Endothelial cell of coronary artery (primary cell): ENCODE measurements at places on chromosomes 2 and 18. TPM values are rescaled to one million over a fixed set of nuclear protein-coding genes. Genes with fewer than 3 reads are reported as not detected.

UGT1A3 gene
- not detected in 2 replicates for total RNA-seq

KCNJ3 gene
- total RNA-seq: not detected in 2 replicates

EMILIN1 gene
- total RNA-seq: 0.90 and 11.1 TPM in 2 replicates

ITGB6 gene
- total RNA-seq: 0.09 TPM in 1 of 2 replicates, not detected in the other

NYAP2 gene
- total RNA-seq: not detected in 2 replicates

PTPN4 gene
- 39.3 and 49.1 TPM in 2 replicates for total RNA-seq

CCNT2 gene
- total RNA-seq: 26.7 and 28.9 TPM in 2 replicates

C2orf66 gene
- 0.09 TPM in 2 replicates for total RNA-seq

CFAP65 gene
- under 0.01 TPM in 1 of 2 replicates, not detected in the other for total RNA-seq

PRKAG3 gene
- not detected in 2 replicates for total RNA-seq

ITSN2 gene
- total RNA-seq: 34.9 and 40.7 TPM in 2 replicates

TNP1 gene
- not detected in 2 replicates for total RNA-seq

MPP4 gene
- 7.4 and 8.9 TPM in 2 replicates for total RNA-seq

TTC21B gene
- total RNA-seq: 21.1 and 34.4 TPM in 2 replicates

ST6GAL2 gene
- total RNA-seq: 0.09 TPM in 1 of 2 replicates, not detected in the other

FHOD3 gene
- 0.94 and 4.0 TPM in 2 replicates for total RNA-seq

SOX11 gene
- not detected in 2 replicates for total RNA-seq

PUS10 gene
- total RNA-seq: 6.5 and 7.5 TPM in 2 replicates

PID1 gene
- 0.09 and 2.2 TPM in 2 replicates for total RNA-seq

BCS1L gene
- 35.8 and 45.3 TPM in 2 replicates for total RNA-seq

SAG gene
- not detected in 2 replicates for total RNA-seq

MAL gene
- total RNA-seq: not detected in 2 replicates

CDKL4 gene
- 0.56 and 0.81 TPM in 2 replicates for total RNA-seq

TMEM163 gene
- total RNA-seq: 2.3 and 6.6 TPM in 2 replicates

TSHZ1 gene
- total RNA-seq: 2.9 and 4.5 TPM in 2 replicates

UBXN2A gene
- total RNA-seq: 8.1 and 8.7 TPM in 2 replicates

DCDC2C gene
- not detected in 2 replicates for total RNA-seq

FLACC1 gene
- 0.36 and 1.0 TPM in 2 replicates for total RNA-seq
